ENCODE measurements at places on chromosomes 6 and 20.

DNA sequence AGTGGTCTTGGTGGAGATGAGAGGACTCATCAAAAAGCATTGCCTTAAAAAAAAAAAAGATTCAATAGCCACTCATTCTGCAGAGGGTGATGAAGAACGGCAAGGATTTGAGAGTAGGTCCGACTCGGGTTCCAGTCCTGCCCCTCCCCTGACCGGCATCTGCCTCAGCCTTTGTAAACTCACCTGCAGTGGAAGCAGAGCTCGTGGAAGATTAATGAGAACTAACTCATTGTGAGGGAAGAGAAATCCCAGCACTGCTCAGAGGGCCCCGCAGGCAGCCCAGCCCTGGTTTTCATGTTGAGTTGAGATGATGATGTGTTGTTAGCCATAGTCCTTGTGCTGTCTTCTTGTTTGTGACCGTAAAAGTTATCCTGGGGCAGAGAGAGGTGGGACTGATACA is 59.4 kb downstream of the GCNT2 start:
- no peak for DNase-seq

GRCh38 chr6:143759666-143760065 is 81.9 kb downstream of the PHACTR2 start:
- no peak for DNase-seq

DNA sequence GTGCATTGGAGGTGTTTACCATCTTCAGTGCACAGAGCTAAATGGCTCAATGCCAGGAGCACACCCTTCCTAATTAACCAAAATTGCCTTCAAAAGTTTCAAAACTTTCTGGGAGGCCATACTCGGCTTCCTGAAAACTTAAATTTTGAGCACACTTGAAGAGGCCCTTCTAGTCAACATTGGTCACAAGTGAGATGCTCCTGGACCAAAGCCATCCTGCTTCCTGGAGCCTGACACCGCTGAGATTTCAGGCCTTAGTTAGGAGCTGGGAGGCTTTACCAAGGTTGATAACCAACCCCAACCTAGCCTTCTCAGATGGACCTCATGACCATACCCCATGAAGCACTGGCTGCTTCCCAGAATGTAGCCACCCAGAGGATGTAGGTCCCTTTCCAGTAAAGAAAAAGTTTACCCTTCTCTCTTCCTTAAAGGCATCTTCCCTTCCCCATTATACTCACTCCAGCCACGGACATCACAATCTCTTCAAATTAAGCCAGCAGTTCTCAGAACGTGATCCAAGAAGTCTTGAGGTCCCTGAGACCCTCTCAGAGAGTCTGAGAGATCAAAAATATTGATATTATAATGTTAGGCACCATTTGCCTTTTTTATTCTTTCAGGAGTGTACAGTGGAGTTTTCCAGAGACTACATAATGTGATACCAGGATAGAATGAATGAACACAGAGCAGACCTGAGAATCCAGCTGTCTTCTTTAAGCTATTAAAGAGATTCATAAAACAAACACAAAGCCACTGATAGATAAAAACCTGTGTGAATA is 32.8 kb upstream of the SPTLC3 start:
- DNase-seq, result no peak

- no peak for DNase-seq
Measured at GRCh38 chr20:24962182-24962492, 13.1 kb downstream of the CST7 start.

DNA sequence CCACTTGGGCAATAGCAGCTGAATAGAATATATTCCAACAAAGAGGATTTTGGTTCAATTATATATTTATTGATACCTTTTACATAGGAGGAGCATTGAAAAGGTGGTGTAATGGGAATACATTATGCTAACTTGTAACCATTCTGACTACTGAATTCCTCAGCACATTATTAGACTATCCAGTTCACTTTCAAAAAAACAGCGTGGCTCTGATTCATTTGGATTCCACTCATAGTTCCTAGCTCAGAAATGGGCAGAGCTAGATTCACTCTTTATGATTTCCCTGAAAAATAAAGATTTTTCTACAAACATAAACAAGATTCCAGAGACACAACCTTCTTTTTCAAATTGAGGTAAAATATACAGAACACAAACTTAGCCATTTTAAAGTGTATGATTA is 9.2 kb upstream of the TRERF1 start:
- DNase-seq, result no peak

DNA sequence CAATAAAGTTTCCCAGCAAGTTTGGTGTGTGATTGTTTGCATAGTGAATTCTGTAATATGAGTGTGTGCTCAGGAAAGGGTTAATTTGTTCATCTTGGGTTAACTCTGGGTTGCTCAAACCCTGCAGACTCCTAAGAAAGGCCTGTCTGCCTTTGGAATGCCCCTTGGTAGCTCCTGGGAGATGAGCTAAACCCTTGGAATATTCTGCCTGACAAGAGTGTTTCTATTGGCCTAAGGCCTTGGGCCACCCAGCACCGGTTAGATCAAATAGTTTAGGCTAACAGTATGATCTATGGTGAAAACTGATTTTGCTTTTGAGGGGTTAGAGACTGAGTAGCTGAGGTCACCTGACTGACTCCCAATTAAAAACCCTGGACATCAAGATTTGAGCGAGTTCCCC is 248.3 kb downstream of the GRM1 start:
- no peak for DNase-seq

DNA sequence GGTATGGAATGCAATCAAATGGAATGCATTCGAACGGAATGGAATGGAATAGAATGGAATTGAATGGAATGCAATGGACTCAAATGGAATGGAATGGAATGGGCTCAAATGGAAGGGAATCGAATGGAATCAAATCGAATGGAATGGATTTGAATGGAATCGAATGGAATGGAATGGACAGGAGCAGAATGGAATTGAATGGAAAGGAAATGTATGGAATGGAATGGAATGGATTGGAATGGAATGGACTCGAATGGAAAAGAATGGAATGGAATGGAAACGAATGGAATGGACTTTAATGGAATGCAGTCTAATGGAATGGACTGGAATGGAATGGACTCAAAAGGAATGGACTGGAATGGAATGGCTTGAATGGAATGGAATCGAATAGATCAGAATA is 18.3 kb upstream of the DEFB115 start:
- DNase-seq, result no peak

GRCh38 chr20:15359056-15359455 is 1021.6 kb upstream of the FLRT3 start:
- DNase-seq, result peak; percentile 10
